Activated T-helper 1 cell treated with anti-CD3 and anti-CD28 coated beads, Interleukin-2, amount 50 U/mL, for 16 hours (primary cell): ENCODE measurements at places on chromosomes 3 and 15.

DNA sequence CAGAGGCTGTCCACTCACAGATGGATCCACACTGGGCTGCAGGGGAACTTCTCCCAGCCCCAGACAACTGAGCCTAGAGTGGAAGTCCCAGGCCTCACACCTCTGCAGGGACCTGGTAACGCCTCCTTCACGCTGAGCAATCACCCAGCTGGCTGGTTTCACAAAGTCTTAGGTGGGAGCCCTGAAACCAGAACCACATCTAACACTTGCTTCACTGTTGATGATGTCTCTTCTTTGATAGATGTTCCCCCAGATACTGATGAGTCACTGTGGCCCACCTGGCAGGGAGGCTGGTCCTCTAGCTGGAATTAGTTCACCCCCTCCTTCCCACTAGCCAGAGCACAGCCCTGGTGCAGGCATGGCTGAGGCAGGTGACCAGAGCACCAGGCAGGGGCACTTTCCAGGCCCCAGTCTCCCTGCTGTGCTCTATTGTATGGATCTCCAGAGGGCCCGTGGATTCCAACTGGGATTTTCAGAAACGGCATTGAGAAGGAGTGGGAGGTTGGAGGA, 33.5 kb downstream of the MYL3 start:
- no peak for DNase-seq

- DNase-seq = no peak
Observed at GRCh38 chr3:197430502-197430901, 125.3 kb downstream of the BDH1 start.

- no peak for DNase-seq
Observed at GRCh38 chr15:79970624-79971434, at the start of gene BCL2A1. BCL2A1 (minus strand) TSS chr15:79971196; CDS start chr15:79971119, 77 bp downstream.

DNA sequence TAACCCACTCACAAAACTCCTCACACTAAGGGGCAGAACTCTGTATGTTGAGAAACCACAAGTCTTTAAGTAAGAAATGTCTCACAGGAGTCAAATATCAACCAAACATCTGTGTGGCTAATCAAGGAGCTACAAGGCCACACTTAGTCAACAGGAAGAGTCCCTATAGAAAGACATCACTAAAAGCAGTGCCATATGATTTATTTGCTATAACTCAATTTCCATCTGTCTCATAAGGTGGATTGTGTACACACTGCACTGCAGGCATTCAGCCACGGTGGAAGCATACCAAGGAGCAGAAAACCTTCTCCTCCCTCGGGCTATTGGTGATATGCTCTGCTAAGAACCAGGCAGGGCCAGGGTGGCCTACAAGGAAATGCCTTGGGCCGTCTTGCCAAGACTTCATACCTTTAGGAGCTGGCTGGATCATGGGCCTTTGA, 197.6 kb upstream of the CFAP20DC start:
- no peak for DNase-seq

DNA sequence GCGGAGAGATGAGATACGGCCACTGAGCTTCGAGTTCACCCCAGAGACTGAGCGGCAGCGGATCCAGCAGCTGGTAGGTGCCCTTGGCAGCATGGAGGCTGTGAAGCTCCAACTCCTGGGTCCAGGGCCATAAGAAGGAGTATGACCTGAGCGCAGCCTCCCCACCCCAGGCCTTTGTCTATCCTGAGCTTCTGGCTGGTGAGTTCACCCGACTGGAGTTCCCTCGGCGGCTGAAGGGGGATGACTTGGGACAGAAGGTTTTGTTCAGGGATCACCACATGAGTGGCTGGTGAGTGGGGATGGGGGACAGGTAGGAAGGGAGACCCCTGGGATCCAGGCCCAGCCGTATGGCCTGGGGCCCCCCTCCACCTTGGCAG, 2.6 kb downstream of the PPM1M start:
- no peak for DNase-seq

GRCh38 chr3:130582457-130583153, 65.6 kb downstream of the COL6A6 start:
- DNase-seq = no peak

- no peak for DNase-seq
Observed at GRCh38 chr15:91711384-91712033, 142.0 kb upstream of the SLCO3A1 start.

- DNase-seq = no peak
Observed at GRCh38 chr3:59418836-59419235, 369.0 kb upstream of the CFAP20DC start.

DNA sequence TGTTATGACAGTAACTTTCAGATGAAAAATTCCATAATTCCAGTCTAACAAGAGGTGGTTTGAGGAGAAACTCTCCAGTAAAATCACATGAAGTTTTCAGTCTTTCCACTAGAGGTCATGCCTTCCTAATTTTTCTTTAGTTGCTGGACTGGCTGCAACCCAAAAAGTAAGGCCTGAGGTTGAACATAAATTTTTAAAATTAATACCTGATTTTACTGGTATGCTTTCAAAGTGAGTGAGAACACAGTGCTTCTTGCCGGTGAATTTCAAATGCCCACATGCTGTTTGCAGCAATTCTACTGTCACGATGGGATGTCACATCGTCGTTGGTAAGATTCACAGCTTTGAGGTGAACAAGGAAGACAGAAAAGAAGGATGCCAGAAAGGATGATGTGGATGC, 89.0 kb upstream of the FGF12 start:
- DNase-seq = no peak

DNA sequence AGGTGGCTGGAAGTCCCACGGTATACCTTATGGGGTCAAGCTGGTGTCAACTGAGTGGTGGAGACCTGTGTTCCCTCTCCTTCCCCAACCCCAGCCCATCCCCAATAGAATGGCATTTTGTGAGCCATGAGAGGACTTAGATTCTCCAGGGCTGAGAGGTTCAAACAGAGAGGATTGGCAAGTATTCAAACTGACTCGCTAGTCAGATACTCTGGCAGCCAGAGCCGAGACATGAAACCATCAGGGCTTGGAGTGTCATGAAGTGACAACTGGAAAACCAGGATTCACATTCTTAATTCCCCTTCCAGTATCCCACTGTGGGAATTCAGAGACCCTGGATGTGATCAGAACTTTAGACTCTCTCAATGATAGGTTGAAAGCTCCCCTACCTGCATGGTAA, 159.4 kb upstream of the SNTN start:
- DNase-seq = no peak

DNA sequence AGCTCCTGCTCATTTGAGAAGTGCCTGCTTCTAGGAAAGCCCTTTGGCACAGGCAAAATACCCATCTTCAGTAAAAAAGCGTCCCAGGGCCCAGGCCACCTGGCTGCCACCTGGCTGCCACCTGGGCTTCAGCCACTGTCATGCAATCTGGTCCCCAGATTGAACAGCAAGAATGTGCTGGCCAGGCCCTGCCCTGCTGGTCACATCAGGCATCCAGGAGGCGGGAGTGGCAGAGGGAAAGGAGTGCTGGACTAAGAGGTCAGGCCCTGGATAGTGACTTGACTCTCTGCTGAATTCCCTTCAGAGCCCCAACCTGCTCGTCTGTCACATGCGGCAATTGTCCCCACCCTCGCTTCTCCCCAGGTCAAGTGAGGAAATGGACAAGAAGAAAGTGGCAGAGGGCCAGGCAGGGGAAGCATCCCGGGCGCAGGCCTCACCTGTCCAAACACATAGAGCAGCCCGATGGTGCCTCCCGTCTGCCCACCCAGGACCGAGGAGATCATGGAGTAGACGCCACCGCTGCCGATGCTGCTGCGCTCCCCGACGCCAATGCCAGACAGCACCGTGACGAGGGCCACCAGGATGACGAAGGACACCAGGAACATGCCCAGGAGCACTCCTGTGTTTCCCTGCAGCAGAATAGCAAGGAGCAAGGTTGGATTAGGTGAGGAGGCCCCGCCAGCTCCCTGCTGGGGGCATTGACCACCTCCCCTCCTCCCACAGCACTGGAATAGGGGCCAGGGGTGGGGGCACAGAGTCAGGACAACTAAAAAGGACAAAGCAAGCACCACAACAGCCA, 25.5 kb downstream of the SLC12A8 start:
- no peak for DNase-seq

DNA sequence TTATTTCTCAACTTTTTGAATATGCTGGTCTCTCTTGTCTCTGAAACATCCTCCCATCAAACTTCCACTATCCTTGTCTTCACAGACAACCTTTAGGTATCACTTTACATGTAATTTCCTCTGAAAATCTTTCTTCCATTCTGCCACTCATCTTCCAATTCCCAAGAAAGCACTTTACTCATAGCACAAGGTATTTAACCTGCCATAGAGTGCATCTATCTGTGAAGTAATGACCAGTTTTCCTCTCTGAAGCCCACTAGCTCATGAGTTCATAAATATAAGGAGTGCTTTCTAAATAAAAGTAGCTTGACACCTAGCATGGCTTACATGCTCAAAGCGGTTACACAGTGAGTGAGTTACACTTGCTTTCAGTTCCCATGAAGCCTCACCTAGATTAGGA, 160.7 kb upstream of the CMC1 start:
- DNase-seq = no peak

GRCh38 chr15:25742776-25743547, 120.2 kb downstream of the ATP10A start:
- no peak for DNase-seq

DNA sequence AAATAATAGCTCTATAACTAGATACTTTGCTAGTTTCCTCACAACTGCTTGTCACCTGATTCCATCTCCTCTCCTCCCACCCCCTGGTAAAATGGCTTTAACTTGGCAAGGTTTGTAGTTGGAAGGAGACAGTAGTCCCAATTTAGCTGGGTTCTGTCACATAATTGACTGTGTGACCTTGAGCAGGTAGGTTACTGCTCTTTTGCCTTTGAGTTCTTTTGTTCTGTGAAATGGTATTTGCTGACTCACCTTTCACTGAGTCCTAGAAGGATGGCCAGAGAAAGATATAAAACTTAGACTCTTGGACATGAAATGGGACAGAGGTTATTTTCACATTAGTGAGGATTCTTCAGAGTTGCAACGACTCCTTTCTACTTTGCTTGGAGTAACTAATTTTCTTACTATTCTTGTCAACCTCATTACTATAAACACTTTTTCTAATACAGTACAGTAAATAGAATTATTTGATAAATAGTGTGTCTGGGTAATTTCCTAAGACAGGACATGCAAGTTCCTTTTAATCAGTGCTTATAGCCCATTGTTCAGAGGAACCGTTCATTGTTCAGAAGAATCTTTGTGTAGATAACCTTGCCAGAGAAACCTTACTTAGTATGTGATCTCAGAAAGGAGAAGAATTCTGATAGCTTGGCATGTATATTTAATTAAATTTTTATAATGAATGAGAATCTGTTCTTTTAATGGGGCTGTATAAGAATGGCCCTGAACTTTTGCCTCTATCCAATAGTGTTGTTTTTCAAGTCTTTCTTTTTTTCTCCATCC, 14.3 kb downstream of the AKAP13 start:
- no peak for DNase-seq

DNA sequence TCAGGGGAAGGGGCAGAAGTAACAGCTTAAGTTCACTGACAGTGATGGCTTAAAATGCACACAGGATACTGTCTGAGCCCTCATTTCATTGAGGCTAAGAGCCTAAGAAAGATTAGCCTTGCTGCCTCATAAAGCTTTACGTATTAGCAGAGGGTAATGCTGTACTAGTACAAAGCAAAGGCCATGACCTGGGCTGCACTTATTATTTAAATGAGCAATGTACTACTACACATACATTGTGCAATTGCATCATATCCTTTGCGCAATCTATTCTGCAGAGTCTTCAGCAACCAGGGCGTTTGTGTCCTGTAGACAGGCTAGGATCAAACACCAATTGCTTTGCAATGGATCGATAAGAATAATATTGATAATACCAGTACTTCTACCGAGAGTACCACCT, 221.8 kb downstream of the TPRG1 start:
- no peak for DNase-seq

- DNase-seq = no peak
Observed at GRCh38 chr3:58963928-58964503, 85.8 kb downstream of the CFAP20DC start.

DNA sequence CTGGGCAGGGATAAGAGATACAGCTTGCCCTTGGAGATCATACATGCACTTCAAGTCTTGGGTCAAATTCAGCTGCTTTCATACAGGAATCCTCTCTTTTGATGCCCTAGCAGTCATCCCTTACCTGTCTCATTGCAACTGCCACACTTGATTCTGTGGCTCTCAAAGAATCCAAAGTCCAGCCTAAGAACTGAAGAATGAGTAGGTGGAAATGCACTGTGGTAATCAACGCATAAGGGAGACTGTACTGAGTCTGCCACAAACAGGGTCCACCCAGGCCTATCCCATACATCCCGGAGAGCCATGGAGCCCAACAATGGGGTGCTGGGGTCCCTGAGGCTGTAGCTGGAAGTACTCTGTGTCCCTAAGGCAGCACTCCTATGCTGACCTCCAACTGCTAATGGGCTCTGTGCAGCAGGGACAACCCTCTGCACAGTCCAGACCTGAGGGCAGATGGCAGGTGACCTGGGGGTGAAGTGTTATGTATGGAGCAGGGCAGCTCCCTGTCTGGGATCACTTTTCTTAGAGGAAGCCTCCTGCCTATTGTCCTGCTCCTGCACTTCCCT, 1.7 kb upstream of the VPS18 start:
- no peak for DNase-seq

GRCh38 chr3:116018646-116019045, 395.3 kb downstream of the GAP43 start:
- DNase-seq = no peak

GRCh38 chr3:164522073-164522763, 556.1 kb downstream of the SI start:
- no peak for DNase-seq
